Activated CD8-positive, alpha-beta T cell treated with anti-CD3 and anti-CD28 coated beads for 36 hours (primary cell): ENCODE measurements at places on chromosomes 1 and 21. TPM values are rescaled to one million over a fixed set of nuclear protein-coding genes. Genes with fewer than 3 reads are reported as not detected.

GRCh38 chr1:152654110-152654509 lies 9.1 kb upstream of the LCE2D start:
- DNase-seq: peak; percentile 70

GRCh38 chr21:46184625-46185555 lies 631 bp upstream of the SPATC1L start:
- DNase-seq: peak; percentile 92

- DNase-seq: no peak
Measured at GRCh38 chr1:116948046-116948445, 38.3 kb downstream of the PTGFRN start.

The CACNA1S gene
- total RNA-seq: not detected

The NUP210L gene
- 0.07 TPM for total RNA-seq

The RYR2 gene
- 0.02 TPM for total RNA-seq

The GUCA2A gene
- not detected for total RNA-seq

The PGLYRP4 gene
- not detected for total RNA-seq
